ENCODE measurements at places on chromosomes 2 and 18.
A peak's percentile ranks its signal among the peaks of the same experiment; 100 is the strongest.

DNA sequence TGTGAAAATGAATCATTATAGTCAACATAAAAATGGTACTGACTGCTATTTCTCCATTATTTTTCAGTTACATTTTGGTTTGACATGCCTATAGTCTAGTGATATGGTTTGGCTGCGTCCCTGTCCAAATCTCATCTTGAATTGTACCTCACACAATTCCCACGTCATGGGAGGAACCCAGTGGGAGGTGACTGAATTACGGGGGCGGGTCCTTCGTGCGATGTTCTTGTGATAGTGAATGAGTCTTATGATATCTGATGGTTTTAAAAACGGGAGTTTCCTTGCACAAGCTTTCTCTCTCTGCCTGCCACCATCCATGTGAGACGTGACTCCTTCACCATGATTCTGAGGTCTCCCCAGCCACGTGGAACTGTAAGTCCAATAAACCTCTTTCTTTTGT, 70.3 kb downstream of the BAZ2B start:
- DNase-seq, result no peak

GRCh38 chr2:230674401-230674800, 38.2 kb upstream of the CAB39 start:
- DNase-seq, result no peak

GRCh38 chr2:196226058-196226706, 54.8 kb upstream of the STK17B start:
- no peak for DNase-seq

GRCh38 chr2:241148891-241149674, at the start of gene PASK:
Gene PASK (minus strand): TSS chr2:241149472. CDS start chr2:241143032, 6,440 bp downstream.
- peak; percentile 88 for DNase-seq

All from hypothalamus (tissue), 51 donors.